Neural progenitor cell (in vitro differentiated cells): ENCODE measurements at places on chromosomes 3 and 15.

GRCh38 chr3:73498764-73499622 is 125.7 kb downstream of the PDZRN3 start:
- DNase-seq = no peak

- DNase-seq = peak; percentile 45
Observed at GRCh38 chr3:195839260-195840010, 27.7 kb upstream of the MUC4 start.

DNA sequence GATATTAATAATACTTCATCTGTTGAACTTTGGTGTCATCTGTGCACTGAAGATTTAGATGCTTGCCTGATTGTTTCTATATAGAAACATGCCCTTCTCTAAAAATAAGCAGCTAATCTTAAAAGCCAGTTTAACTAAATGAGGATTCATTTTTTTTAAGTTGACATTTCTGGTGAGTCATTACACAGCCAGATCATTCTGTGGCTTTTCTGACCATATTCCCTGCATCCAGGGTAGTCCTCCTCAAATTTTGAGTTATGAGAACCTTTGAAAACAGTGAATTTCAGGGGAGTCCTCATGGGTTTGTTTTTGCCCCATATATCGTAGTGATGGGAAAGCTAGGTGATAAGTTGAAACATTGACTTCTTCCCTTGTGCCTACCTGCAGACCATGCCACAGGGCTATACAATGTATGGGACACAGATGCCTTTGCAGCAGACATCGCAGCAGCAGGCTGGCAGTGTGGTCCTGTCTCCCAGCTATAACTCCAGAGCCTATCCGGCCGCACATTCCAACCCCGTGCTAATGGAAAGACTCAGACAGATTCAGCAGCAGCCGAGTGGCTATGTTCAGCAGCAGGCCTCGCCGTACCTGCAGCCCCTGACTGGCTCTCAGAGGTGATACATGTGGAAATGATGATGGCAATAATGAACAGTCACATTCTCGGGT is 26.5 kb upstream of the P2RY12 start:
- DNase-seq = no peak

DNA sequence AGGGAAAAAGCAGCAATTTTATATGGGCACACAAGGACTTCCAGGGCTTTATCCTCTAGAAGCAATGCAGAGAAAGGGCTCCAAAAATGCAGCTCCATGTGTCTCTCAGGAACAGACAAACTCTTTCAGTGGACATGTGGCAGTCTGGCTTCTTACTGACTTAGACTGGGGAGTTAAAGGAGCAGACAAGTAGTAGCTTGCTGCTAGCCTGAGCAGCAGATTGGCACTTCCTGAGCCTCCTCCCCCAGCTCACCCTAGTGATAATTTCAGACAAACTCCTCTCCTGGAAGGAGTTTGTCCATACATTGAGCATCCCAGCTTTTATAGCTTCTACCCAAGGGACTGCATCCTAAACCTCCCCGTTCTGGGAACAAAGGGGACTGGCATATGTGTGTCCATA is 101.7 kb upstream of the MANF start:
- no peak for DNase-seq

- peak; percentile 44 for DNase-seq
Observed at GRCh38 chr15:65641768-65642475, 20.2 kb downstream of the SLC24A1 start.

GRCh38 chr15:51368751-51369450 is 27.4 kb downstream of the GLDN start:
- DNase-seq = no peak

GRCh38 chr15:100502651-100503050 is 26.1 kb downstream of the CERS3 start:
- no peak for DNase-seq

DNA sequence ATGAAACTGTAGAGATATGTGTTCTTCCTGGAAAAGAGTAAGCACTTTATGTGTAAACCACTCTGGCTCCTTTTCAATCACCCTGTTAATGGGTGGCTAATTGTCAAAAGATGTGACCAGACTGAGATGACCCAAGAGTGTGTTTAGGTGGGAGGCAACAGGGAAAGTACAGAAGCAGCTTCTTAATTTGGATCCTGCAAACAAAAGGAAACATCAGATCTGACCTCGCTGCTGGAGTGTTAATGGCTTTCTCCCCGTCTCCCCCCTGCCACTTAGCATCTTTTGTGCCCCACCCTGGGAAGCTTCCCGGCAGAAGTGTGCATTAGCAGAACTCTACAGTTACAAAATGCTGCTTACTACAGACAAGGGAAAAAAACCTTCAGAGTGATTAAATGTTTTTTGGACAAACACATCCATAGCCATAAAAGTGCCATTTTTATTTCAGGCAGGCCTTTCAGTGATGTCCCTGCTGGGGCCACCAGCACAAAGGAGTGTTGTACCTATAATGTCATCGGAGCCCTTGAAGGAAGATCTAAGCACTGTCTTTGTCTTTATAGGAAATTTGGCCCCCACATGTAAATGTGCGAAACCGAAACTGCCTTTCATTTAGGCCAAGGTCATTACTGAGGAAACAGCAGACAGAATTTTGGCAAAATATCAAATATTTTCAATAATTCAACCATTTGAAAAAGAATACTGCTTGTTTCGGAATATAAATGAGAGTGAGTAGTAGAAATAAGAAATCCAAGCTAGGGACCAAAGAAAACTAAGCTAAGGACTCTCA is 311.0 kb downstream of the WDR72 start:
- peak; percentile 52 for DNase-seq

DNA sequence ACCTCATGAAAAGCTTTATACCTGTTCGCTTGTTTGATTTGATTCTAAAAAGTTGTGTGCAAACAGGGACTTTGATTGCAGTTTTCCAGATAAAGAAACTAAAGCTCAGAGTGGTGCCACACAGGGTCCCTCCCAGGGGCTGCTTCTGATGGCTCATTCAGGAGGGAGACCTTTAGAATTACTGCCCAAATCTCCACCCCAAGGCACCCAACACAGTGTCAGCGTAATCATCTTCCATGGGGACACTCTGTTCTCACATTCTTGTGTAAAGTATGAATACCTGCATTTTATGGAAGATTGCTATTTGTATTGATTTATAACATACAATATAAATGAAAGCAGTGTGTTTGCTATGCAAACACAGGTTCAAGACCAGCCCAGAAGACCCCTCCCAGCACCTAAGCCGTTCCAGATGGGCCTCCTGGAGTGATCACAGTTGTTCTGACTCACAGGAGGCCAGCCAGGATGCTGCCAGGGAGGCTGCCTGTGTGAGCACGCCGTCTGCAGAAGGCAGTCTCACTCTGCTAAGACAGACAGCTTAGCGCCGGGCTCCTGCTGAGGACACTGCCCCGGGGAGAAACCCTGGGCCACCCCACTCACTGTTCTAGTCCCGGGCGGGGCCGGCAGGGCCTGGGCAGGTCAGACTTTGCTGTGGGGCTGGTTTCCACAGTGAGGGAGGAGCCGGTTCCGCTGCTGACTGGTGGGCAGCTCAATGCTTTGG is 185.6 kb downstream of the FAM43A start:
- DNase-seq = peak; percentile 49

GRCh38 chr15:80328496-80328895 is 75.7 kb upstream of the ARNT2 start:
- DNase-seq = no peak

DNA sequence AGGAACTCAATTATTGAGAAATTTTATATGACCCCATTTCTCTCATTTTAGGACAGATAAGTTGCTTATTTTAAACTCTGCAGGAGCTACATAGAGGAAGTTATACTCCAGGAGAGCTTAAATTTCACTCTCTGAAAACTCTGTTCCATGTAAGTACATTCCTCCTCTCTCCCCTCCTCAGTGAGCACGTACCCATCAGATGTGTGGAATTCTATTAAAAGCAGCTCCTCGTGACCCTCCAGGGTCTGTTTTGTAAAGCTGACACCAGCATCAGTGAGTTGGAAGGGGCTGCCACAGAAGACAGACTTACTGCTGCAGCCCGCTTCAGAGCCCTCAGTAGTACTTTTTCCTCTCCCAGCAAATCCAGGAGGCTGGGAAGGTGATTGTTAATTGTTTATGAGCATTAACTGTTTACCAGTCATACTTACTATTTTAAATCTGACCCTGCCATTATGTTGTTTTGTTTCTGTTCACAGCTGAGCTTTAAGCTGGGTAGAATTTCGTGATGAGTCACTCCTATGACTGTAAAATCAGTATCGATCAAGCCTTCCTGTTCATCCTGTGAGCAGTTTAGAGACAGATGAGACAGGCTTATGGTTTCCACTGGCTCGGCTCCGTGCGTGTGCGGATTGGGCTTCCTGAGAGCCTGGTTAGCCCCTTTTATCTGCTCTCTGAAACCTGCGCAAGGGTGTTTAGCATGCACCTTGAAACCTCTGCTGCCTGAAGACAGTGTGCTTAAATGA is 20.4 kb downstream of the IGF1R start:
- no peak for DNase-seq

DNA sequence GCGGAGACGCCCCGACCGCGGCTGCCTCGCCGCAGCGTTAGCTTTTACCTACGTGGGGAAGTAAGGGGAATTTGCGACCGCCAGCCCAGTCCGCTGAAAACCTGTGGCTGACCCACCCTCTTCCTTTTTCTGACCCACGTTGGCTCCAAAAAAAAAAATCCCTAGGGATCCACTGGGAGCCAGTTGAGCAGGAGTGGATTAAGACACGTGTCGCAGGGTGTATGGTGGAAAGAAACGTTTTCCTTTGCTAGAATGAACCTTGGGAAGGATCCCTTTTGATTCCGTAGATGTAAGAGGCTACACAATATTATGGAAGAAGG is 575 bp upstream of the PCYT1A start:
- DNase-seq = no peak

- no peak for DNase-seq
Observed at GRCh38 chr3:154040283-154040682, 80.9 kb upstream of the ARHGEF26 start.

DNA sequence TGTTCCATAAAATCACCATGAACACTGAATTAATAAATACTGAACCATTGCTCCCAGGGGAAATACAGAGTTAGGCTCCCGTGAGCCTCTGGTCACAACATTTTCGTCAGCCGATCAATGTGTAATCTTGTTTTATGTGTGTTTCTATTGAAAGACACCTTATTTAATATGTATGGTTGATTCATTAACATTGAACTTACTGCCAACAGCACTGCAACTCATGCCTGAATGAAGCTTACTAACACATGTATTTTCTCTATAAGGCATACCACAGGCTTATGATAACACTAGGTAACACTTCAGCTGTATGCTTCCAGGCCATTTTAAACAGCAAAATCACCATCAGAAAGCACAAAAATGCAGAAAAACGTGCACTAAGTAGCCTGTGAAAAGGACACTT is 9.1 kb upstream of the REC114 start:
- no peak for DNase-seq

GRCh38 chr15:73908030-73908821 is 18.0 kb upstream of the LOXL1 start:
- DNase-seq = peak; percentile 90

DNA sequence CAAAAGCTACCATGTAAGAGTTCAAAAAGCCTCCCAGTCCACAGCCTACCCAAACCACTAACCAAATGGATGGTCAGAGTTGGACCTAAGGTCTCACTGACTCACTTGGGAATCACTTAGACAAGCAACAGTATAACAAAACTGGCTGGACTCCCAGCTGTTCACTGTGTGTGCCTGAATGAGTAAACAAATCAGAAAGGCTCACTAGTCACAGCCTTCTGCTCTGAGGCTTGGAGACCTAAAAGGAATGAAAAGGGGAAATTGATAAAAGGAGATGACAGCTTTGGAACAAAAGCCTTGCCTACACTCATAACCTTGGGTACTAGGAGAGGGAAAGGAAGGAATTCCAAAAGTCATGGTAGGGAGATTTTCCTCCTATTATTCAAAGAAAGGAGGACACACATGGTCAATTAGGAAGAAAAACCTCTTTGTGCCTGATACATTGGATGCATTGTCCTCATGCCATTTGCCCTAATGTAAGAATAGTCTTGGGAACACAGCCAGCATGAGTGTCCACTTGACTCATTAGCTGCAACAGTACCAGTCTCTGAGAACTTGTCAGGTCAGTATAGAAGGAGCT is 92.3 kb downstream of the FRMD5 start:
- DNase-seq = peak; percentile 43

GRCh38 chr15:48385031-48385830 is 54.0 kb downstream of the DUT start:
- DNase-seq = no peak

DNA sequence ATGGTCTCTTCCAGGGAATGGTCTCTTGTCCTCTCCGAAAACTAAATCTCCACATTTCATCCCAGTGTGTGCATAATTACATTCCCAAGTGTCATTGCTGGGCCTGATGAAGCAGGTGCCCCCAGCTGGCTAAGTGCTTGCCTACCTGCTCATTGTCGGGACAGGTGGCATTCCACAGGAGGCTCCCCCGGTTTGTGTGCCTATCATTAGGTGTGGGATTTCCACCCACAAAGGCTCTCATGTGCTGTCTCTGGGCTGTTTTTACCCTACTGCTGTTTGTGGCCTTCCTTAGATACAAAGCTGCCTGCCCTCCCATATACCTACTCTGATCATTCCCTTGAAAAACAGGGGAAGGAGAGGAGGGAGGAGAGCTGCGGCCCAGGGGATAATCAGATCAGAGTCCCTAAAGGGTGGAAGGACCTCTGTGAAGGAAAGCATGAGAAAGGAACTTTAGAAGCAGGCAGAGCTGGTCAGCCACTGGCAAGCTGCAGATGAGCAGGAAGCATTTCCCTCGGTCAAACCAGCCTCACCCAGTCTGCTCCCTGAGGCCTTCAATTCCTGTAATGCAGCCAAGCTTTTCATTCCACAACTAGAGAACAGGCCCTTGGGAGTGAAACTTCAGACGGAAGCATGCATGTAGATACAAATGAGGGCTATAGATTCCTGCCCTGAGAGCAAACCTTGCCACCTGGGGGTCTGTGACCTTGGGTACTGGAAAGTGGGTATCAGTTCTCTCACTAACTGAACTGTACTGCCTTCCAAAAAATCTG is 60.7 kb upstream of the HEG1 start:
- DNase-seq = no peak
